ENCODE measurements at places on chromosomes 16 and 17. TPM values are rescaled to one million over a fixed set of nuclear protein-coding genes. Genes with fewer than 3 reads are reported as not detected.

The EMC8 gene
- total RNA-seq, result 62.0 TPM

The COX6A2 gene
- not detected for total RNA-seq

The PPL gene
- total RNA-seq, result 0.27 TPM

The SLC13A2 gene
- total RNA-seq, result not detected

The ZC3H18 gene
- total RNA-seq, result 27.4 TPM

The KRTAP2-1 gene
- total RNA-seq, result not detected

The KRTAP2-2 gene
- not detected for total RNA-seq

The DOC2B gene
- not detected for total RNA-seq

The TMEM88 gene
- 1.4 TPM for total RNA-seq

The FOXN1 gene
- not detected for total RNA-seq

The C16orf92 gene
- not detected for total RNA-seq

The TMIGD1 gene
- not detected for total RNA-seq

The CIITA gene
- 21.2 TPM for total RNA-seq

The NECAB2 gene
- 0.82 TPM for total RNA-seq

The ZPBP2 gene
- total RNA-seq, result not detected

The PYY gene
- not detected for total RNA-seq

The SHISA6 gene
- total RNA-seq, result not detected

The TNP2 gene
- total RNA-seq, result not detected

The USP32 gene
- total RNA-seq, result 30.7 TPM

The SLC38A8 gene
- total RNA-seq, result not detected

Data from A375 (cell line).